ENCODE measurements at places on chromosomes 3 and 15.

DNA sequence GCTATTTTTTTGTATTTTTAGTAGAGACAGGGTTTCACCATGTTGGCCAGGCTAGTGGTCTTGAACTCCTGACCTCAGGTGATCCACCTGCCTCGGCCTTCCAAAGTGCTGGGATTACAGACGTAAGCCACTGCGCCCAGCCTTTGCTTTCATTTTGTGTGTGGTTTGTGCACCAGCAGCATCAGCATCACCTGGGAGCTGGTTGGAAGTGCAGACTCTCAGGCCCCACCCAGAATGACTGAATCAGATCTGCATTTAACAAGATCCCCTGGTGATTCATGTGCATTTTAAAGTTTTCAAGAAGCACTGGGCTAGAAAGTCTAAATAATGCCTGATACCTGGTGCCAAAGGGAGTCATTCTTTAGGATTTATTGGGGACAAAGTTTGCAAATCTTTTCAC is 73.4 kb upstream of the BNIP2 start:
- DNase-seq = no peak

DNA sequence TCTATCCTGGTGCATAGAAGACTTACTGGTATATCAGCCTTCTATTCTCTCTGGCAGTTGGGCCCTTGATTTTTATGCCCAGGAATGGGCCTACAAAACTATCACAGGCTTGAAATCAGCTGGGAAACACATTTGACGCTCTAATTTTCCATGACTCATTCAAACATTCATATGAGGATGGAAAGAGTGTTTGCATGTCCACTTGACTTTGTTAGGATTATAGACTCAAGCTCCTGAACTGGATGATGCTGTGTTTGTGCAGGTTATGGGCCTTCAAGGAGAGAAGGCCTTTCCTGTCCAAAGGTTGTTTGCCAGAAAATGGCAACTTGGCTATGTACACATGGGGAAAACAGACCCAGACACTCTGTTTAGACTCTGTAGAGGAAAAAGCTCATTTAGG is 219.9 kb downstream of the GAP43 start:
- no peak for DNase-seq

GRCh38 chr15:67914537-67915460 is 75.0 kb upstream of the RNU6-1 start:
- no peak for DNase-seq

GRCh38 chr15:63928185-63928842 is 94.6 kb upstream of the HERC1 start:
- no peak for DNase-seq

DNA sequence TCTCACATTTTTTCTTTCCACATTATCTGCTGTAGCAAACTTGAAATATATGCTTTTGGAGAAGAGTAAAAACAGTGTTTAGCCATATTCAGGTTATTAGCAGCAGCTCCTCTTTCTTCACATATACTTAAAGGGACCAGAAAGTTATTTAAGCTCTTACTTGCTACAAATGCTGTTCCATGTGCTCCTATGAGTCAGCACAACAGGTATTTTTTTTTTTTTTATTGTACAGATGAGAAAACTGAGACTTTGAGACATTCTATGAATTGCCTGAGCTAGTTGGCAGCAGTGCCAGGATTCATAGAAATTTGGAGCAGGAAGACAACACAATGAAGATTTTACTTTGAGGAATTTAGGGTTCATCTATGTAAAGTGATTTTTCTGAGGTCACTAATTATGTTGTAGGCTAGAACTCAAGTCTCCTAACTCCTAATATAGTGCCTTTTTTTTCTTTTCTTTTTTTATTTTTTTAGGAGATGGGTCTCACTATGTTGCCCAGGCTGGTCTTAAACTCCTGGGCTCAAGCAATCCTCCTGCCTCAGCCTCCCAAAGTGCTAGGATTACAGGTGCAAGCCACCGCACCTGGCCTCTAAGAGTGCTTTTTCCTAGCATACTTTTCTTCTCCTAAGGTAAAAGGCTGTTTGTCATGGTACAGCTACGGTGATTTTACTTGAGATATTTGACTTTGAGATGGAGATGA is 23.6 kb downstream of the SETD5 start:
- DNase-seq = no peak

GRCh38 chr3:162295323-162295983 is 798.8 kb downstream of the OTOL1 start:
- DNase-seq = no peak

DNA sequence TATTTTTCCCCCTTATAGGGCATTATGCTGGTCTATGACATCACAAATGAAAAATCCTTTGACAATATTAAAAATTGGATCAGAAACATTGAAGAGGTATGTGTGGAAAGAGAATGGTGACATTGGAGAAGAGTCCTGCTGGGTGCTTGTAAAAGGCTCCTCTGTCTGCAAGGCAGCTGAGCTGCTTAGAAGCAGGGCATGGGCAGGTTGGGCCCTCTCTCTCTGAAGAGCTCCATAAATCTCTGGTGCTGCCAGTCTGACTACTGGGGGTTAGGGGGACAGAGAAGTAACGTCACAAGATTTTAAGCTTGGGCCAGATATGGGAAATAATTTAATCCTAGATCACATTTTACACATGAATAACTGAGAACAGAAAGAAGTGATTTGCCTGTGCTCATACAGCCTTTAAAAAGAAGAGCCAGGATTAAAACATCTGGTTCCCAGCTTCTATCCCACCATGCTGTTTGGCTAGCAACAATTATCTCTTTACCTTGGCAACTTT is 21.9 kb upstream of the APH1B start:
- DNase-seq = no peak

DNA sequence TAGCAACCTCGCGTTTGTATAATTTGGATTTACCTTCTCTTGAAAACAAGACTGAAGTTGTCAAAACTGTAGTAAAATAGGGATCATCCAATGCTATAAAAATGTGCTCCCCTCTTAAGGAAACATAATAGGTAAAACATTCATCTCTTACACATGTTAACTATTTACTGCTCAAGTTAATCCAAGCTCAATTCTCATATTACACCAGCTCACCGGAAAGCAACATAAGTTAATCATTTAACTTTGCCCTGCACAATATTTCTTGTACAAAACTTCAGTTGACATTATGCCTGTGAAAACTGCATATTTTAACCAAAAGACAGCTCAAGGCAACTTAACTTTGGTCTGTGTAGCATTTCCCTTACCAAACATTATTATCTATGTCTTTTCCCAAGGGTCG is 634.2 kb downstream of the NAALADL2 start:
- no peak for DNase-seq

- DNase-seq = no peak
Measured at GRCh38 chr15:40743485-40743901, 11.6 kb downstream of the RMDN3 start.

GRCh38 chr15:64739156-64739555 is 36.2 kb downstream of the RBPMS2 start:
- no peak for DNase-seq

DNA sequence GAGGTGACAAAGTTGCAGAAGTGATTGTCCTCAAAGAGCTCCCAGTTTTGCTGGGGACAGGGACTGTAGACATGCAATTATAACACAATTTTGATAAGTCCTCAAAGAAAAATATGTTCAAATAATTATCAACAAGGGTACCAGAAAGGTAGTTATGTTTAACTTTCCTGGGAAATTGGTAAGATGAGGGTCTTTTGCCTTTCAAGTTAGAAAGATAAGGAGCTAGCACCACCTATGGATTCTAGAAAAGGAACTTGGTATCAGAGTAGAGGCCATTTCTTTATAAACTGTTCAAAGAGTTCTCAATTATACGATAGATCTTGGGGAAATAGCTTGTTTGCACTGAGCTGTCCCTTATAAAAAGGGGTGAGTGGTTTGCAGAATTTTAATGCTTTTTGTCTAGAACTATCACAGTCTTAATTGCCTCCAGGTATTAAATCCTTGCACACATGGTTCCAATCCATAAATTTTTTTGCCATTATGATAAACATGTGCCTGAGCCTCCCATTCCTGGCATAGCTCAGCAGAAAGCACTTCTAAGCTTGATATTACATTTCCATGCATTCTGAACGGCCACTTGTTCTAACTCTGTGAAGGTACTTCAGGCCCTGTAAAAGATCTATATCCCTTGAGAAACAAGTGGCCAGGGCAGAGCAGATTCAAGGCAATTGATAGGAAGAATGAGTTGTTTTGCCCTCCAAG is 247.5 kb upstream of the LRIG1 start:
- no peak for DNase-seq

DNA sequence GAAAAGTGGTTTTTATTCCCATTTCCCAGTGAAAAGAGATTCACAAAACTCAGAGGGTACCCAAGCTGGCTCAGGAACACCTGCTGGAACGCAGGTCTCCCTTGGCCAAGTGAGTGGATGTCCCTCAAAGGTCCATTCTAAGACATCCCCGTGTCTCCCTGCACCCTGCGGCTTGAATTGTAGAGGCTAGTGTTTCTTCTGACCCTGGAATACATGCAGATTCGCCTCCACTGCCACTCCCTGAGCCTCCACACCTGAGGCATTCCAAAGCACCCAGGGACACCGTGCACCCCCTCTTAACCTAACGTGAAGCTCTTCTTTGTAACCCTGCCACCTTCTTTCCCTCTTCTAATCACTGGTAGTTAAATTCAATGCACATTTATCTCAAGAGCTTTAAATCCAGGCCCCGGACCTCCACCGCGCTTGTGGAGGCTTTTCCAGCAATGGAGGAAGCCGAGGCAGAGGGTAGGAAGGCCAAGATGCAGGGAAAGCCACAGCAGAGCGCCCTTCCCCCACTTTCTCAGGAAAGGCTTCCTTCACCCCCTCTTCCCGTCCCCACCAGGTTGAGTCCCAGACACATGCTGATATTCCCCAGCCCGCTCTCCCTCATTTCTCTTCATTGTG is 590 bp upstream of the ITGA11 start:
- DNase-seq = no peak

GRCh38 chr3:124514683-124515082 is 215.6 kb upstream of the UMPS start:
- no peak for DNase-seq

DNA sequence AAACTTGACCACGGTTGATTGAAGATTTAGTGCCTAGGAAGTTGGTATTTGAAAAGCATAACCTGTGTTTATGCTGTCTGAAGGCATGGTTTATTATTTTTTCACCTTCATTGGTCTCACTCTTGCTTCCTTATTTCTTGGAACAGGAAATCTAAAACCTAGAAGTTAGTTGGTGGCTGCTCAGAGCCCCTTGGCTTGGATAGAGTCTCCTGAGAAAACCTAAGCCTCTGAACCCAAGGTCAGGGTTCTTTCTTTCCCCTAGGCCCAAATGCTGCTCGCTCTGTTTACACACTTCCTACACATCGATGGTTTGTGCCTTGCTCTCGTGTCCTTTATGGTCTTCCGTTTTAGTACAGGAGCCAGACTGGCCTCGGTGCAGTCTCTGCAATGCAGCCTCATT is 82.2 kb downstream of the TRAK1 start:
- DNase-seq = no peak

DNA sequence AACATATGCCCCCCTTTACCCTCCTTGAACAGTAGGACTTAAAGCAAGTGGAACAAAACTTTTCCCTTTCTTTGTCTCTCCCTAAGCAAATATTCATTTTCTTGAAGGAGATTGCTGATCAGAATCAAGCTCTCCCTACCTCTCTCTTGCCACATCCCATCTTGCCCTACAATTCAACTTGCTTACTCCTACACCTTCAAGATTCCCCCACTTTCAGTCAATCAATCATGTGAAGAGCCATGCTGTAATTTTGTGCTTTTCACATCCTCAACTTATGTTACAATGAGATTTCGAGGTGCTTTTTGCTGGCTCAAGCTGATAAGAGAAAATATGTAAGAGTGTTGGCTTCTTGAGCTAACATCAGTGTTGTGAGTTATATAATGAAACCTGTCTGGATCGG is 662.9 kb downstream of the NLGN1 start:
- no peak for DNase-seq

DNA sequence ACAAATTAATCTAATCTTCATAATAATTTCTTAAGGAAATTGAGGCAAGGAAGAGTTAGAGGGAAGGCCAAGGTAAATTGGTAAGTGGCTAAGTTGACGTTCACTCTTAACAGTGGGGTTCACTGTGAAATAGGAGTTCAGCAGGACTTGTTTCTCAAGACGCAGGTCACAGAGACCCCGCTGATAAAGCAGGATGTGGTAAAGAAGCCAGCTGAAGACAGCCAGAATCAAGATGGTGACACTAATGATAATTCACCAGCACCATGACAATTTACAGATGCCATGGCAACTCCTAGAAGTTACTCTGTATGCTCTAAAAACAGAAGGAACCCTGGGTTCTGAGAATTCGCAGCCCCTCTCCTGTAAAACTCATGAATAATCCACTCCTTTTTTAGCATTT is 100.1 kb upstream of the CTDSPL start:
- DNase-seq = no peak

- no peak for DNase-seq
Measured at GRCh38 chr15:47824147-47824546, 106.8 kb downstream of the SEMA6D start.

GRCh38 chr3:11430624-11431023 is 158.4 kb downstream of the ATG7 start:
- DNase-seq = no peak

DNA sequence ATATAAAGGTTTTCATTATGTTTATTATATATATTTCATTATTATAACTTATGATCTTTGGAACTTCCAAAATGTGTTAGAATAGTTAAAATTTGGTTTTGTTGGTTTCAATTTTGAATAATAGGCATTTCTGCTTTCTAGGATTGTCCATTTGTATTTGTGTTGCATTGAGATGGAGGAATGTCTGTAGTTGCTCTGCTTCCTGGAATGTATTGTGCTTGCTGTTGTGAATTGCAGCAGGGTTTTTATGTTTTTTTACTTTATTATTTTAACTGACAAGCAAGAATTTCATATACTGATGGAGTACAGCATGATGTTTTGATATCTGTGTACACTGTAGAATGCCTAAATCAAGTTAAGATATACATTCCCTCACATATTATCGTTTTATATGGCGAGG is 247.4 kb downstream of the XXYLT1 start:
- no peak for DNase-seq

GRCh38 chr3:129068291-129068886 is 7.8 kb downstream of the GP9 start:
- no peak for DNase-seq

DNA sequence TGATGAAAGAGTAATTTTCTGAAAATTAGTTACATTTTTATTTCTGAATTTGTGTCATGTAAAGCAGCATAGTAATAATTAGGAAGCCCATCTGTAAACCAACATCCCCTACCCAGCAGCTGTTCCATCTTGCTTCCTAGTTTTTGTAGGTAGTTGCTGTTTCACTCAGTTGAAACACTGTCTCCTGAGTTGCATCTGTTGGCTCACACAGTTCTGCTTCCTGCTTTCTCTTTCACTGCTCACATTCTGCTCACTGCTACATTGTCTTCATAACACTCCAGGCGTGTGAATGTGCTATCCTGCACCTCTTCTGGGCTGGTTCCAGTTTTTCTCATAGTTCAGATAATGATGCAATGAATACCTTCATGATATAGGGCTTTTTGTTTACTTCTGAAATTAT is 123.4 kb downstream of the EPHB1 start:
- no peak for DNase-seq

- no peak for DNase-seq
Measured at GRCh38 chr3:101219842-101220560, 100.4 kb downstream of the IMPG2 start.

GRCh38 chr3:195102609-195103467 is 168.1 kb downstream of the XXYLT1 start:
- no peak for DNase-seq

- no peak for DNase-seq
Measured at GRCh38 chr3:99789011-99789721, 28.5 kb upstream of the CMSS1 start.

Data from stimulated activated CD8-positive, alpha-beta memory T cell treated with anti-CD3 and anti-CD28 coated beads, Interleukin-15, amount 100 ng/mL, for 4 hours (primary cell).